ENCODE measurements at places on chromosomes 7 and 10.

DNA sequence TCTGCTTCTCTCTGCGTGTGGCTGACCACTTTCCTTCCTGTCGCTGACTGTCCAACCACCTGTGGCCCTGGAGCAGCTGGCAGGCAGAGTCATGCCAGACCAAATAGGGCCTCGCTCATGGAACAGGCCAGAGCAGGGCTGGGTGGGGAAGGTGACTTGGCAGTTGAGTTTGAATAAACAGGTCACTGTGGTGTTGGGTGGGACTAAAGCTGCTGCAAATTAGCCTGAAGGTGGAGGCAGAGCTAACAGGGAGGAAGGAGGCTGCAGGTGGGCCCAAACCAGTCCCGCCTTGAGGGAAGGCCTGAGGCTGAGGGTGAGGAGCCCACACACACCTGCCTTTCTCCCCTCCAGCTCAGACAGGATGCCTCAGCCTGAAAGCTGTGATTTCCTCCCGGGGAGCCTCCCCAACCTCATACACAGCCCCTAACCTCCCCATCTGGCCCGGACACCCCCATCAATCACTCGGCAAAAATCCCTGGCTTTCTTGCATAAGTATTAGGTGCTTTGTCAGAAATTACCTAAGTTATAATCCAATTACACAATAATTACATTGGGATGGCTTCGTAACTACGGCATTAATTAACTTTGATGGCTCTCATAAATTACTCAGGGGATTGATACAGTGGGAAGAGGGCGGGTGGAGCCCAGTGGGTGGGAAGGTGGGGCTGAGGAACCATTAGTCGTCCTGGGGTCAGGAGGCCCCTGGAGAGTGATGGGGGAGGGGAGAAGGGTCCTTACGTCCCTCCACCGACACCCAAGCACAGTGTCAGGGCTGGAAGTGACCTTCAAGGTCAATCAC is 97.7 kb upstream of the PCBD1 start:
- DNase-seq: peak; percentile 65

DNA sequence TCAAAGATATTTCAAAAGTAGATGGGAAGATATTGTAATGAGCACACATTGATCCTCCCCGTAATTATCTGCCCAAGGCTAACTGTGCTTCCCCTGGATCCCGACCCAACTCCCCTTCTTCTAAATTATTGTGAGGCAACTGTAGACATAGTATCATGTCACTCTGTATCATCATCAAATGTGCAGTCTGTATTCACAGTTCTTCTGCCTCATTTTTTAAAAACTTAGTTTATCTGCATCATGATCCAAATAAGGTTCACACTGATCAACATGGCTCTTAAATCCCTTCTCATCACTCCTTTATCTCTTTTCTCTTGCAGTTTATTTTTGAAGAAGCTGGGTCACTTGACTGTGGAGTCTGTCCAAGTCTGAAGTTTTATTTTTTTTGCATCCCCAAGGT is 27.5 kb downstream of the CDCA7L start:
- DNase-seq: no peak

DNA sequence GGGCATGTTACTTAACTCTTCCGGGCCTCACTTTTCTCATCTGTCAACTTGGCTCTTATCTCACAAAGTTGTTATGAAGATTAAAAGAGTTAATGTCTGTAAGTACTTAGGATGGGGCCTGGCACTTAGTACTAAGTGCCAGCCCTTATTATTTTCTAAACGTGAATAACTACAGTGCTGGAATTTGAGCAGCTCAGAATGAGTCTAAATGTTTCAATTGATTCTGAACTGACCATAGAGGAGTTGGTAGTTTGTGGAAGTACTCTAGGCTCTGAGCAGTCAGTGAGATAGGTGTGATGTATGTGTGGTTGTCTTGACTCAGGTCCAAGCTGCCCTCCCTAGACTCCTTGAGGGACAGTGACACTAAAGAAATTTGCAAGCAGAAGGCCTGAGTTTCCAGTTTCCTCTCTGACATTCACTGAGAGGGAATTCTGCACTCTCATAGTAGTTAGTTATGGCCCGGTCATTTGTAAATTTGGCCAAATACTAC is 18.5 kb upstream of the JAZF1 start:
- DNase-seq: no peak

- no peak for DNase-seq
These were observed 10.9 kb downstream of the CCDC186 start for GRCh38 chr10:114163062-114163461.

DNA sequence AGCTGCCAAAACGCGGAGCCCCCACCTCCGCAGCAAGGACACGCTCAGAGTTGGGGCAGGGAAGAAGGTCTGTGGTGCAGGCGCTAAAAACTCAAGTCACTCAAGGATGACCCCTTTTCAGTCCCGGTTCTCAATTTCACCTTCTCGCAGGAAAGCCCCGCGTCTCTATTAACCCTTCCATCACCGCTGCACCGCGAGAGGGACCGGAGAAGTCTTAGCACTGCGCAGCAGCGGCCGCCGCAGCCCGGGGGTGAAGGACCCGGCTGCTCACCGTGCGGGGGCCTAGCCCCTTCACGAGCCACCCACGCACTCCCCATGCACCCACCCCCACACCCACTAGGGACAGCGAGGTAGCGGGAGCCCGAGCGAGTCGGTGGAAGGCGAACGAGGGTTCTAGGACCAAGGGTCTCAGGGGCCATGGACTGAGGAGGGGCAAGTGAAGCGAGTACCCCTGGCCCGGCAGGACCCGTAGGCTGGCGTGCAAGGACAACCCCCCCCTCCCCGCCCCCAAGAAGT is 162.9 kb downstream of the SH3PXD2A start:
- no peak for DNase-seq

GRCh38 chr7:101645951-101646350 is 16.9 kb upstream of the MYL10 start:
- DNase-seq: no peak

DNA sequence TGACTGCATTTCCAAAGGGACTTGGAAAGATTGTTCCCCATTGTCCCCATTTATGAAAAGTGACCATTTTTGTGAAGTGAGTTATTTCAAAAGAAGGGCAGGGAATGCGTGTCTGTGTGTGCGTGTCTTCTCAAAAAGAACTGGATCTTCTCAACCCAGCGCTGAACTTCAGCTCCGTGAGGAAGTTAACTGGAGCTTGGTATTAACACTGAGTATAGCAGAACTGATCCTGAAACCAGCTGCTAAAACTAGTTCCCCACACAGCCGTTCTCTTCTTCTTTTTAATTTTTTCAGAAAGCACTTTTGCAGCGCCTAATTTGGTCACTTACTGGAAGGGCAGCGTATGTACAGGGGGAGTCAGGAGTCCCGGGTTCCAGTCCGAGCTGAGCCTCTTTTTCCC is 45.8 kb upstream of the PLEKHA1 start:
- no peak for DNase-seq

DNA sequence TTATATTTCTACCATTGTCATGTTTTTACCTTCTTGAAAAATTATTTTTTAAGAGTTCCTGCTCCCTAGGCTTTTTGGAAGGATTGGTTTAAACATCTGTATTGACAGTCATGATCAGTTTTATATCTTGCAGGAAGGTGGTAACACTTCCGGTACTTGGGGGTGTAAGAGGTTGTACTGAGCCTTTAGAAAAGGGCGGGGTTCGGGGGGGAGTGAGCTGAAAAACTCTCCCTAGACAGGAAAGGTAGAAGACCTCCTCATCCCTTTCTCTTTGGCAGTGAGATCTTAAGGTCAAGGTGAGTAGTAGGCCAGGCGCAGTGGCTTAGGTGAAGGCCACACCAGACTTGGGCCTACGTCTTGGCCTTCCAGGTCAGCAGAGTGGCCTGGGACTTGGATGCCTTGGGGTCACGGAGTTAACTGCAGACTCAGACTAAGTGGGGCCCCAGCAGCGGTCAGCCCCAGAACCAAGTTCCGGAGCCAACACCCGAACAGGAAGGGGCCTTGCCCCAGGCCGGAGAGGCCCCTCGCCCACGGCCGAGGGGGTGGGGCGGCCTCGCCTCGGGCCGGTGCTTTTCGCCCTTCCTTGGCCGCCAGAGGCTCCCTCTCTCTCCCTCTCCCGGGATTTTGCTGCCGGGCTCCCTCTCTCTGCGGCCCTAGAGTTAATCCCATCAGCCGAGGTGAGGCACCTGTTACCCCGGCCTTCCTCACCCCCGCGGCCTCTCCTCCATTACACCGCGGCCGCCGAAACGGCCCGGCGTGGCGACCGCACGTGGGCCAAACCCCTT is at the start of gene PPP1R9A:
PPP1R9A (plus strand) TSS at position 569 of the 785 bp plus-strand sequence. CDS start 2,520 bp downstream, outside the sequence.
- no peak for DNase-seq

- DNase-seq: peak; percentile 75
These were observed 62.7 kb downstream of the MAD1L1 start for GRCh38 chr7:2169923-2170575.

- no peak for DNase-seq
These were observed 1.1 kb downstream of the HTR5A start for GRCh38 chr7:155071121-155071651.

- DNase-seq: no peak
These were observed 1.9 kb downstream of the HHEX start for GRCh38 chr10:92691591-92692079.

DNA sequence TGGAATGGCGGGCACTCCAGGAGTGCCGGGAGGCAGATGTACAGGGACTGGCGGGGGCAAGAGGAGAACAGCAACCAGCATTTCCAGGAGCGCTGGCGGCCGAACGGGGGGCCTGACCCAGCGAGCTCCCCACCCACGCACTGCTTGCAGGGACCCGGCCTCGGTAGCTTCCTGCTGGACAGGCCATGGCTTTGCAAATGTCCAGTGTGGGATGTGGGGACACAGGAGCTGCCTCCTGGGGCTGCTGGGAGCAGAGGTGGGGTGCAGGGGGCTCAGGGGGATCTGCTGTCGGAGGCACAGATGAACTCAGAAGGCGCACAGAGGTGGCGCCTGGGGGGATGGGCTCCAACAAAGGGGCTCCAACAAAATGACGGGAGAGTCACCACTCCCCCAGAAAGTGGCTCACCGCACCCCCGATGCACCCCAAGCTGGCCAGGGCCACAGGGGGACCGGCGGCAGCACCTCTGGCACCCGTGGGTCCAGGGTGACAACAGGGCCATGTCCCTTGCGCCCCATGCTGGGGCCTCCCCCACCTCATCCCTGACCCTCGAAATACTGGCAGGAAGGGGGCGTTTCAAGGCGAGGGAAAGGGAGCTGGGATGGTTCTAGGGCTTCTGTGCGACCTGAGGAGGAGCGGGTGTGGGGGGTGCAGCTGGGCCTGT is 41.1 kb downstream of the AP5Z1 start:
- DNase-seq: no peak

DNA sequence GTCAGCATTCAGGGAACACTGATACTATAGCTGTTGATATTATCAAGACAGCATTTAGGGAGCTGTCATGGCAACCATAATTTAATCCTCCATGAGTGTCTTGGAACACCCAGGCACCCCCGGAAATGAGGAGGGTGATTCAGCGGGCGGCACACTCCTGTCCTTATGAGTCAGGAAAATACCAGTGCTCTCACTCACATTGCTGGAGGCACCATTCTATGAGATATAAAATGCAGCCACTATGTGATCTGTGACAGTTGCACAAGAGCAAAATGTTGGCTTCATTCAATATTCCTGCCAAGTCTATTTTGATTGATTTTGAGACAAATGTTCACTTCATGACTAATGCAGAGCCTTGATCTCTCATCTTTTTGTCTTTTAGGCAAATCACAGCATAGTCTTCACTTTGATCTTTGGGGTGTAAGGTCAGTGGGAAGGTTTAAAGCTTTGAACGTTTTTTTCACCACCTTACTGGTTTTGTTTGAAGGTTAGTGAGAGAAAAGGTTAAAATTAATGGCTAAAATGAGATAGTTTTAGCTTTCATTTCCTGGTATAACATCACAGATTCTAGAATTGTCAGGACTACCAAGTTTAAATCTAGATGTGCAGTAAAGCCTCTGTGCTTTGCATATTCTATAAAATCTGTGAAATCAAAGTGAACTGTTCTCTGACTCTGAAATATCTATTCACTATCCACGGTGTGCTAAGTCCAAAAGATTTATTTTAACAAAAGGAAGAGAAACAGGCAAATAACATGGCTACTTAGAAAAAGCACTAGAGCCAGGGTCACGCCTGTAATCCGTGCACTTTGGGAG is 12.4 kb upstream of the ARHGAP12 start:
- DNase-seq: peak; percentile 98

DNA sequence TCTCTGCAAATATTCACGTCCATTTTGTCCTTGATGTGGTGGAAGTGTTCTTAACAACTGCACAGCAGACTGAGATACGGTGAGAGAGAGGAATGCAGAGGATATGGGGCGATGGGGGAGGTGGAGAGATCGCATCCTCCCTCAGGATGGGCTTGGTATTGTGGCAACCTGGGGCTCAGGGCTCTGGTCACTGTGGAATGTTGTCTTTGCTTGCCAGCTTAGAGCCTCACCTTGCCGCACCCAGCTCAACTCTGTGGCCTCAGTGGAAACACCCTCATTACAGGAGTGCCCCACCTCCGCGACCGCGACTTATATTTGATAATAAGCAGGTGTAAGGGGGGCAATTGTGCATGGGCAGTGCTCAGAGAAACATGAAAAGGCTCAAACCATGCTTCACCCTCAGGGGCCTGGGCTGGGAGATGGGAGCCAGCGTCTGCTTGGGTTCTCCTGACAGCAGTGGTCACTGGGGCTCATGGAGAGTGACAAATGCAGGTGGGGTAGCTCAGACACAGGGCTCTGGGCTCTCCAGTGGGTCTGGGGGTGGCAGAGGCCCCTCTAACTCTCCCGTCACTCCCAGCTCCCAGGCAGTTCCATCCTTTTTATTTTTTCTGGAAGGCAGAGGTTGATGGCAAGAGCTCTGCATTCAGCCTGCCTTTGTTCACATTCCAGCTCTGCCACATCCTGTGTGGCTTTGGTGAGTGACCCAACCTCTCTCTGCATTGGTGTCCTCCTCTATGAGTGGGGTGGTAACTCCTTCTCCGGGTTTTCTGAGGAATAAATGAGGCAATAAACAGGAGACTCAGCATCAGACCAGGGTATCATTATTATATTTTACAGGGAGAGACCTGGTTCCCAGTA is 43.1 kb upstream of the EMX2 start:
- DNase-seq: peak; percentile 12

GRCh38 chr7:144907577-144907976 is 71.7 kb upstream of the TPK1 start:
- no peak for DNase-seq

DNA sequence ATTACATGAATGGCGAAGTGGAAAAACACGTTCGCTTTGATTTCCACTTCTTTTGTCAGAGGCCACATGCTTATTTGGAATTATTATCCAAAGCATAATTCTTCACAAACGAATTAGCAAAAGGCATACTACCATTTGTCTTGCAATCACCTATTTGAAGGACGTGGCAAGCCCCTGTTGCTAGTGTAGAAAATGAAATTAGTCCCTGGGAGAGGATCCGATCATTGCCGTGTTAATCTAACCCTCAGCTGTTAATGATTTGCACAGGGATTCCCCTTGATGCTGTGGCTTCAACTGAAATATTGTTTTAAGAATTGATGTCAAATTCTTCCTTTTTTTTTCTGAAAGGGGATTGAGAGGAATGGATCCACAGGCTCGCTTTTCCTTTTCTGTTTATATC is 4.6 kb downstream of the AGMO start:
- DNase-seq: no peak

DNA sequence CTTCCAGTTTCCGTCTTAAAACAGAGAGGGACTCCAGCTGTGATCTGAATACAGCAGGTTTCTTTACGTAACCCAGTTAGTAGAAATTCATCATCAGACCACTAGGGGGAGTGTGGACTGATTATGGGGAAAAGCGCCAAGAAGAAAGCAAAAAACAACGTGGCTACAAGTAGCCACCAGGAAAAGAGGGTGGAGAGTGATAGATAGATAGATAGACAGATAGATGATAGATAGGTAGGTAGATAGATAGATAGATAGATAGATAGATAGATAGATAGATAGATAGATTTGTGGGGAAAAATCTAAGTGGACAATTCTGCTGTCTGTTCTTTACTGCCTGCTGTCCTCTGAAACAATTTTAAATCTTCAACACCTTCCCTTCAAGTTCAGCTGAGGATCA is 12.7 kb upstream of the AKR1B10 start:
- peak; percentile 75 for DNase-seq

- peak; percentile 9 for DNase-seq
These were observed 35.7 kb downstream of the ITPRID1 start for GRCh38 chr7:31549611-31550010.

All from mammary epithelial cell (primary cell).